ENCODE measurements at places on chromosomes 2 and 18.

- no peak for DNase-seq
Observed at GRCh38 chr2:228261546-228261945, 80.1 kb upstream of the SPHKAP start.

GRCh38 chr2:10318345-10318744 is 15.6 kb downstream of the HPCAL1 start:
- DNase-seq: no peak

- no peak for DNase-seq
Observed at GRCh38 chr18:9737006-9737405, 28.9 kb downstream of the RAB31 start.

GRCh38 chr2:239546541-239546940 is 145.7 kb upstream of the HDAC4 start:
- no peak for DNase-seq

GRCh38 chr2:3491306-3491705 is 28.0 kb downstream of the ADI1 start:
- no peak for DNase-seq

- peak; percentile 51 for DNase-seq
Observed at GRCh38 chr2:36356990-36357846, 1.6 kb downstream of the CRIM1 start.

GRCh38 chr2:116952254-116952653 is 862.2 kb upstream of the DDX18 start:
- DNase-seq: no peak

- DNase-seq: no peak
Observed at GRCh38 chr2:108605947-108606346, 71.7 kb downstream of the LIMS1 start.

DNA sequence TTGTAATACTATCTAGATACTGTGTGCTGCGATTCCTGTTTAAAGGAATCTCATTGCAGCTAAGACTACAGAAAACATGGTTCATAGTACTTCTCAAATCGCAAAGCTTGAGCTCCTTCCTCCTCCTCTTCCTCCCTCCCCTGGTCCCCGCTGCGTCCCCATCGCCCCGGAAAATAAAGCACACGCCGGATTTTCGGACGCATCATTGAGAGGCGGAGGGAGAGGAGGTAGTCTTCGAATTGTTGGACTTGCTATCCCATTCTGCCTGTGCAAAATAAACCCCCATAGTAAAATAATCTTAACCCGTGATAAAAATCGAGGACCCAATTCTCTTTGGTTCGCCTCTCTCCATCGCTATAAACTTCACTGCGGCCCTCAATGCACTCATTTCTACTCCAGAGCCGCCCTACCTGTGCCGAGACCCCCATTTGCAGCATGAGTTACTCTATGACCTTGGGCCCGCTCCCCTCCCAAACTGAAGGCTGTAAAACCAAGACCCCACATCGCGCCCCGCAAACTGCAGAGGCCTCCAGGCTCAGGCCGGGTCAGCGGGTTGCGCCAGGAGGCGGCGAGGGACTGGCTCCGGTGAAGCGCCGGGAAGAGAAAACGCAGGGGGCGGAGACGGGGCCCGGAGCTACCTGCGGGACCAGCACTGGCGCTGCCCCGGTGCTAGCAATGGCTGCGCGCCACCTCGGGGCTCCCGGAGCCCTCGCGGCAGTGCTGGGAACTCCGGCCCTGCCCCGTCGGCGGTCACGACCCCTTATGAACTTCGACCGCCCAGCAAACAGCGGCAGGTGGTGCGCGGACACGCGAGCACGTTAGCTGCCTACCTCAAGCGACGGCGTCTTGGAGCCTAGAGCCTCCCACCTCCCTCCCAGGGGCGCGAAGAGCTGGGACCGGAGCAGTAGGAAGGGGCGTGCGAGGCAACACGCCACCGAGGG is 649 bp downstream of the ESCO1 start:
- no peak for DNase-seq

GRCh38 chr2:16537347-16537746 is 128.3 kb downstream of the CYRIA start:
- DNase-seq: no peak

DNA sequence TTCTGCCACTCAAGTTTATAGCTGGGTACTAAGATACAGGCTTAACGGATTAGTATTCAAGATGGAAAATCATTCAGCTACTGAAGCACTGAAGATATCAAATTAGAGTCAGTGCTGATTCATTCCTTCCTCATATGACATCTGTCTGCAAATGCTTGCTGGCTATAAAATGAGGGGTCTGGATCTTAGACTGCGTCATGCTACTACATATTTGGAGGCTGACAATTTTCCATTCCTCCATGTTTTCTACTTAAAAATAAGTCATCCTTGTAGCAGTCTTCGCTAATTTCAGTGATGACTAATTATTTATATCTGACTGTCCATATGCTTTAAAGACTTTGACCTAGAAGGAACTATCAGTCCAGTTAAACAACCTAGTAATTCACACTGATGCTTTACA is 233.4 kb downstream of the RIT2 start:
- DNase-seq: no peak

- no peak for DNase-seq
Observed at GRCh38 chr2:188580738-188581137, 289.1 kb downstream of the GULP1 start.

DNA sequence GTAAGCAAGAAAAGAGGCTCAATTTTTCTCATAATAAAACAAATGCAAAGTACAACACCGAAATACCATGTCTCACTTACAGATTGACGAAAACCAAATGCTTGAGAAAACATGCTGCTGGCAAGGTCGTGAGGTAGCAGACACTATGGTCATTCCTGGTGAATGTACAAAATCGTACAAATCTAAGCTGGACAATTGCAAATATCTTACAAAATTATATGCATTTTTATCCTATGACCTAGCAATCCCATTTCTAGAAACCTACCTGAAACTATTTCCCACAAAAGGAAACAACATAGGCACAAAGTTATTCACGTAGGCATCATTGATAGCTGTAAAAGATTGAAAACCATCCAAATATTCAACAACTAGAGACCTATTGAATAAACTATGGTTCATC is 54.0 kb downstream of the SCG2 start:
- DNase-seq: no peak

- no peak for DNase-seq
Observed at GRCh38 chr2:107036293-107036692, 150.3 kb upstream of the ST6GAL2 start.

- peak; percentile 9 for DNase-seq
Observed at GRCh38 chr2:140895378-140895777, 1235.4 kb downstream of the LRP1B start.

- DNase-seq: no peak
Observed at GRCh38 chr2:101560780-101561315, 85.9 kb upstream of the RFX8 start.

DNA sequence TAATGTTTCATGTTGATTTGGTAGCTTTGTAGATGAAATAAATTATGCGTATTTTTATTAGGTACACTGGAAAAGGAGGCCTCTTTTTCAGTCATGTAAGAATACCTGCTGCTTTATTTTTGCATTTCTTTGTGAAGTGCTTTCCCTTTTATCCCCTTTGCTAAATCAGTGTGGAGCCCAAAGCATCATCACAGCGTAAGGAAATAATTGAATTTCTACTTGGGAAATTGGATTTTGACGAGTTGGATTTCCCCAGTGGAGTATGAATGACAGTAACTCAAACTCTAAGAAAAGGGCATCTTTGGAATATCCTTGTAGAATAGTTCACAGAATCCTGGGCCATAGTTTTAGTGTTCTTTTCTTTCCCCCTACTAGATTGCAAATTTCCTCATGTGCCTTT is 97.2 kb downstream of the KCNJ3 start:
- no peak for DNase-seq

- DNase-seq: no peak
Observed at GRCh38 chr2:234269769-234270204, 219.3 kb downstream of the SPP2 start.

DNA sequence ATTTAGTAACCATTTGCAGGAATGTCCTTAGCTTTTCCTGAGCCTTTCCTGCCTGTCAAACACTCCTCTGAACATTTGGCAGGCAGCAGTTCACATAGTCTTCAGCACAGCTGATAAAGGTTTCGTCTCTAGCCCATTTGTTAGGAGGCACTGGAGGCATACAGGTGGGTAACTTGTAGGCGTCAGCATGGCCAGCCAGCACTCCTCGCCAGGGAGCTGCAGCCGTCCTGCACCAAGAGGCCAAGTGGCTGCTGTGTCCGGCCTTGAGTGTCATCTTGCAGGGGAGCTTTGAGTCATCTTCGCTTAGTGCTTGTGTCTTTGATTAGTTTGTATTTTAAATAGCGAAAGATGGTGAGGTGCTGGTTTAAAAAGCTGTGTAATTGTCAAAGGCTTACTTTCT is 120.3 kb upstream of the NFATC1 start:
- DNase-seq: no peak

GRCh38 chr2:69470911-69471310 is 33.7 kb upstream of the NFU1 start:
- DNase-seq: no peak

DNA sequence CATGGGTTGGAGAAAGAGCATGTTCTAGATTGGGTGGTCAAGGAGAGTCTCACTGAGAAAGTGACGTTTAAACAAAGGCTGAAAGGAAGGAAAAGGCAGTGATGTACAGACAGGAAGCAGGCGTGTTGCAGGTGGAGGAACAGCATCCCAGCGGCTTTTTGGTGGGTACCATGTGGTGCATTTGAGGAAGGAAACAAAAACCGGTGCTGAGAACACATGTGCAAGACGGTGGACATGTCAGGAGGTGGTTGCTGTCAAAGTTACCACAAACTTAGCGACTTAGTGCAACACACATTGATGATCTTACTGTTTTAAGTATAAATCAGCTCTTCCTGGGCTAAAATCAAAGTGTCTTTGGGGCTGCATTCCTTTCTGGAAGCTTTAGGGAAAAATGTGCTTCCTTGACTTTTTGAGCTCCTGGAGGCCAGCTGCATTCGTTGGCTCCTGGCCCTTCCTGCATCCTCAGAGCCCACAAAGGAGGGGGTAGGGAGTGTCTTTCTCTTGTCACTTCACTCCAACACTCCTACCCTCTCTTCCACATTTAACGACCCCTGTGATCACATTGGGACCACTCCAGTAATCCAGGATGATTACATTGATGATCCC is 380.6 kb downstream of the FBXO15 start:
- DNase-seq: no peak

- no peak for DNase-seq
Observed at GRCh38 chr18:213966-214365, 53.9 kb downstream of the THOC1 start.

DNA sequence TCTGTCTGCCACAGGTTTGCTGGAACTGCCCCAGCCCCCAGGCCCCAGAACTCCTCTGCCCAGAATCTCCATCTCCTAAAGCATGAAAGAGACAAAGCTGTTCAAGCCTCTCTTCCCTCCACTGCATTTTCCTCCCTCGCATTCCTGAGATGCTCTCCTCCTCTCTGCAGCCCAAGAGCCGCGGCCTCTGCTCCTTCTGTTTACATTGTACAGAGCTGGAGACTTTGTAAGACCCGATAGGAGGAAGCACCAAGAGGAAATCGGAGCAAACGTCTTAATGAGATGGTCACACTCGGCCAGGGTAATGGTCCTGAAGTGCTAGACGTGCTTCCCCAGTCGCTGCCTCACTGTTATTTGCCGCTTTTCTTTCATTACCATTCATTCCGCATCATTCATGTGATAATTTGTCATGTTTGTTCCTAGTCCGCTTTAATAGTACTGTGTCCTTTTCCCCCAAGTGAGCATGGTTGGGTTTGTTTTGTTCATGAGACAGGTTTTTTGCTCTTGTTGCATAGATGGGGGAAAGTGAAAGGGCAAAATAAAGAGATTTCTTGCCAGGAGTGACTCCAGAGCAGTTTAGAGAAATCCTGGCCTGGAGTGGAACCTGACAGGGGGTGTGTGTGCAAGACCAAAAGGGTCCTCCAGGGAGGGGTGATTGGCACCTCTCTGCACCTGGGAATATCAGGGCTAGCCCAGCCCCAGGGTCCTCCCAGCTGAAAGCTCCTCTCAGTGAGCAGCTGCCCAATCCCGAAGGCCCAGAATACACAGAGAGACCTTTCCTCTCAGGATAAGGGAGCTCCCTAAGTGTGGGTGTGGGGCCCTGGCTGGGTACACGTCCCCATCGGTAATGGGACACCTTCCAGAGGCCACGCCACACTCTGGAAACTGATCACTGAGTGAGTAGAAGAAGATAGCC is 44.9 kb upstream of the ID2 start:
- no peak for DNase-seq

DNA sequence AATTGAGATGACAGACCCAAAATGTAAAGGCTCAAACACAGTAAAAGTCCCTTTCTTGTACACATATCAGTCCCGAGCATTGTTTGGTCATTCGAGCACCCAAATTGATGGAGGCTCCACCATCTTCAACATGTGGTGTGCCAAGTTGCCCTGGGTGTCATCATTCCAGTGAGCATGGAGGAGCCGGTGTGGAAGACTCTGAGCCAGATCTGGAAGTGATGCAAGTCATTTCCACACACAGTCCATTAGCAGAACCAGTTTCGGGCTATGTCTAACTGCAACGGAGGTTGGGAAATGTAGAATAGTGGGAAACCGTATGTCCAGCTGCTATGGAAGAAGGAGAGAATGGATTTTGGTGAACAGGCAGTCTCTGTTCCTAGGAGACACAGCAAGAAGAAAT is 40.9 kb upstream of the BZW1 start:
- no peak for DNase-seq

DNA sequence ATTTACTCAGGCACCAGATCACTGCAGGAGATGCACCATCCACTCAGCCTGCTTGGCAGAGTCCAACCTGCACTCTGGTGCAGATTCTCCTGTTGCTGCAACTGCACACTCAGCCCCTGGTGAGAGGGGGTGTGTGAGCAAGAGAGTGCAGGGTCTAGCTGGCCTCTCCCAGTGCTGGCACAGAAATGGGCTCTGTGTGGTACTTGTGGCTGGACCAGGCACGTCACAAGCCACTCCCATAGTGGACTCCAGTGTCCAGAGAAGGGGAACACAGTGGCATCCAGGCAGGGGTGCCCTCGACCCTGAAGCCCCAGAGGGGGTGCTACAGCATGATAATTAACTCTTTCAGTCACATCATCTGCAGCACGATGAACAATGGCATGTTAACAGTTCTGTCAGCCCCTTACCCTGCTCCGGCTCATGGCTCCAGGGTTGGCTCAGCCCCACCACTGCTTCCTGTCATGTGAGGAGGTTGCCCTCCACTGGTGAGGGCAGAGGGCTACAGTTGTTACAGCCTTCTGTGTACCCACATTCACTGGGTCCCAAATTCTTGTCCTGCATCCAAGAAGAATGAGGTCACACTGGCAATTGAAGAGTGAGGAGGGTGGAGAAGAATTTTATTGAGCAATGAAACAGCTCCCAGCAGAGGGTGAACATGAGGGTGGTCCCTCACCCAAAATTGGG is 135.7 kb downstream of the EVA1A start:
- DNase-seq: peak; percentile 10

GRCh38 chr18:47594621-47595086 is 335.8 kb downstream of the SMAD2 start:
- DNase-seq: no peak

DNA sequence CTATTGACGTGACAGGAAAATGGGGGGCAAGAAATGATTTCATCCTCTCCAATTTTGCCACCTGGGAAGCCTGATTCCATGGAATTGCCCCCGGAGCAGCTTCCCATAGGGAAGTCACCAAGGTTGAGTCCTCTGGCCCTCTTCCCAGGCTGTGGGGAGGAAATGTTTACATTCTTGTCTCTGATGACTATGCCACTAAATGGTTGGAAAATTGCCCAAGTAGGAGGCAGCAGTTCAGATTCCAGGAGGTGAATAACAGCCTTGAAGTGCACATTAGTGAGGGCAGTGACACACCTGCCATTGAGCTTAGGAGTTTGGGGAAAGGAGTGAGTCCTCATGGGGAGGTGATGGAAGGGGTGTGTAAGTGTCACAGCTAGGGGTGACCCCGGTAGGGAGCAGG is 449.2 kb upstream of the DCC start:
- no peak for DNase-seq

- no peak for DNase-seq
Observed at GRCh38 chr2:52563151-52563550, 1204.5 kb upstream of the CHAC2 start.

- DNase-seq: no peak
Observed at GRCh38 chr2:241788572-241788971, 11.9 kb downstream of the GAL3ST2 start.

All from WERI-Rb-1 (cell line).